ENCODE measurements at places on chromosomes 13 and 19.
A peak's percentile ranks its signal among the peaks of the same experiment; 100 is the strongest.

GRCh38 chr19:11242864-11243797 lies 3.7 kb downstream of the ANGPTL8 start:
- no peak overlapping the region for H3K27ac ChIP-seq
- peak; percentile 90 for DNase-seq
- peaks cover 5% of the 10 kb centered on the region for H3K4me1 ChIP-seq

DNA sequence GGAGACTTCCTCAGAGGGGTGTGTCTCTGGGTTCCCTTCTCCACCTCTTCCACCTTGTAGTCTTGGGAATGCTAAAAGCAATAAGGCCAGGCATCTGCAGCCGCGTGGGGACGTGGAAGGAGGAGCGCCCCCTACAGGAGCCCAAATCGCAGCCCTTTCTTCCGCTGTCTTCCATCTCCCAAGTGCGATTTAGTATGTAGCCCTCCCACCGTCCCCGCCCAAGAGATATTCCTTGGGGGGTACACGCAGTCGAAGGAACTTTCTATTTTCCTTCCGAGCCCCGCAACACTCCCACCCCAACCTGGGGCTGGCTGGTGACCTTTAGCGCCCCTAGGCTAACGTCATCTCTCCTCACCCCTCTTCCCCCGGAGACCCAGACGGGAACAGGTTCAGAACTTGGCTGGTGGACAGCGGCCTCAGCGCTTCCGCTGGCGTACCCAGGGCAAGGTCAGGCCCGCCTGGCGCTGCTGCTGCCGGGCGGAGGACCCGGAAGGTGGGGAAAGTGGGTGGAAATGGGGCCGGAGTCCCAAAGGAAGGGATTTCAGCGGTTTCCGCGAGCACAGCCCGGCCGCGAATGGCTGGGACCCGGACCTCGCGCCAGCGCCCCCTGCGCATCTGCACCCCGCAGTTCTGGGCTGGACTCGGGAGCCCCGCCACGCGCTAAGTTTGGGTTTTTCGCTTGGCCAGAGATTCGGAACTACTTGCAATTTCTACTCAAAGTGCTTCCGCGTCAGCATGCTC lies 2.1 kb upstream of the PCDH8 start:
- H3K27ac ChIP-seq, result no peak overlapping the region
- H3K27me3 ChIP-seq, result peaks cover 48% of the 10 kb centered on the region
- H3K36me3 ChIP-seq, result no peaks in the 10 kb centered on the region
- peak overlapping the region; percentile 42 for H3K4me3 ChIP-seq
- peaks cover 5% of the 10 kb centered on the region for H3K4me1 ChIP-seq

DNA sequence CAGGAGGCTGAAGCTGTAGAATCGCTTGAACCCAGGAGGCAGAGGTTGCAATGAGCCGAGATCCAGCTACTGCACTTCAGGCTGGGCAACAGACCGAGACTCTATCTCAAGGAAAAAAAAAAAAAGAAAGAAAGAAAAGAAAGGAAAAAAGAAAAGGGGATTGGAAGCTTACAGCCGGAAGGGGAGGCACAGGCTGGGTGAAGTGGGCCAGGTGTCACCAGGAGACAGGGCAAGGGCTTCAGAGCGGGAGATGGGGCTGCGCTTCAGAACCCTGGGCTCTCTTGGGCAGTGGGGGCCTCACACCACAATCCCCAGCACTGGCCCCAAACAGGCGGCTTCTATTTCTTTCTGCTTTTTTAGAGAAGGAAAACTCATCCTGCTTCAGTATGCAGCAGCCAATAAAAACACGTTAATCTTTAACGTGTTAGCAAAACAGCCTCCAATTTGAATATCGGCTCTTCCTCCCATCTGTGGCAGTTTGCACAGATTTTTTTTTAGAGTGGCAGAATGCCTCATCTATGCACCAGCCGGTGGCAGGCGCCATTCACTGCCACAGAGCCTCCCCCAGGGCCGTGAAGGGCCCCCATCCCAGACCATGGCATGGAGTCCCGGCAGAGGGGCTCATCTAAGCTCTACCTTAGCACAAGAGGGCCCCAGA lies 46.6 kb upstream of the C19orf12 start:
- H3K36me3 ChIP-seq, result no peaks in the 10 kb centered on the region
- H3K4me1 ChIP-seq, result peaks cover 2% of the 10 kb centered on the region
- H3K27me3 ChIP-seq, result no peaks in the 10 kb centered on the region
- DNase-seq, result no peak

- no peaks in the 10 kb centered on the region for H3K27me3 ChIP-seq
- H3K4me3 ChIP-seq, result no peak overlapping the region
- no peaks in the 10 kb centered on the region for H3K36me3 ChIP-seq
- no peaks in the 10 kb centered on the region for H3K4me1 ChIP-seq
- DNase-seq, result no peak
Observed at GRCh38 chr13:74251778-74252519, 117.7 kb upstream of the KLF12 start.

DNA sequence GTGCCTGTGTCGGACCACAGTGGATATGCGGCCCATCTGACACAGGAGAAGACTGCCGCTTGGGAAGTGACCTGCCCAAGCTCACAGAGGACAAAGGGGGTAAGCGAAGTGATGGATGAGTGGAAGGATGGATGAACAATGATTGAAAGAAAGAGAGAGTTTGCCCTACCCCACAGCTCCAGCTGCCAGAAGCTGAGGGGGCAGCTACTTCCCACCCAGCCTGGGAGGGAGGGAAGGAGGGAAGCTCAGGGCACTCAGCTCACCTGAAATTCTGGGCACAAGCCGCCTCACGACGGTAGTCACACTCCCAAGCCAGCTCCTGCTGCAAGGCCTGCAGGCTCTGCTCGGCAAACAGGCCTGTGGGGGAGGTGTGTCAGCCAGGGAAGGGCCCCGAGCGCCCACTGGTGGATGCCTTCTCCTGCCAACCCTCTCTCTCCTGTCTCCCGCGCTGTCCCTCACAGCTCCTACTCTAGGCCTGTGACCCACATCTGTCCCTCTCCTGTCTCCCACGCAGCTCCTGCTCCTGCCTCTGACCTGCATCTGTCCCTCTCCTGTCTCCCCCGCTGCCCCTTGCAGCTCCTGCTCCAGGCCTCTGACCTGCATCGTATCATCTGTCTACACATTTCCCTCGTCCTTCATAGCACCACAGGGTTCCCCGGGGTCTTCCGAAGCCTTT lies 12.0 kb upstream of the NUMBL start:
- H3K4me3 ChIP-seq, result no peak overlapping the region
- no peaks in the 10 kb centered on the region for H3K4me1 ChIP-seq
- H3K27me3 ChIP-seq, result no peaks in the 10 kb centered on the region
- no peak for DNase-seq
- H3K36me3 ChIP-seq, result no peaks in the 10 kb centered on the region
